ENCODE measurements at places on chromosomes 1 and 21.

DNA sequence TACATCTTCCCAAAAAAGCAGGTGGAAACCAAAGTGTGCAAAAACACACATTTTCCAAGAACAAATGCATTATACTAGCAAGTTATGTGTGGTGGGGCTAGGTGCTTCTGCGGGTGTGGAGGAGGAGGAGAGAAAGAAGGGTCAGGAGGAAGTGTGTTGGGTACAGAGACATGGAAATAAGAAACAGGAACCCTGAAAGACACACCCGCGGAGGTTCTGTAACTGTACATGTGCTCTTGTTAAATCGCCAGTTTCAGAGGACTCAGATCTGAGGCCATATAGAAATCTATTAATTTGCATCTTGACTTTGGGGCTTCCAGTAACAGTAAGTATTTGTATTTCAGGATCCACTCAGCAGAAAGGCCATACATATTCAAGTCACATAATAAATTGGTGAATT, 30.9 kb downstream of the ERG start:
- no peak for DNase-seq

DNA sequence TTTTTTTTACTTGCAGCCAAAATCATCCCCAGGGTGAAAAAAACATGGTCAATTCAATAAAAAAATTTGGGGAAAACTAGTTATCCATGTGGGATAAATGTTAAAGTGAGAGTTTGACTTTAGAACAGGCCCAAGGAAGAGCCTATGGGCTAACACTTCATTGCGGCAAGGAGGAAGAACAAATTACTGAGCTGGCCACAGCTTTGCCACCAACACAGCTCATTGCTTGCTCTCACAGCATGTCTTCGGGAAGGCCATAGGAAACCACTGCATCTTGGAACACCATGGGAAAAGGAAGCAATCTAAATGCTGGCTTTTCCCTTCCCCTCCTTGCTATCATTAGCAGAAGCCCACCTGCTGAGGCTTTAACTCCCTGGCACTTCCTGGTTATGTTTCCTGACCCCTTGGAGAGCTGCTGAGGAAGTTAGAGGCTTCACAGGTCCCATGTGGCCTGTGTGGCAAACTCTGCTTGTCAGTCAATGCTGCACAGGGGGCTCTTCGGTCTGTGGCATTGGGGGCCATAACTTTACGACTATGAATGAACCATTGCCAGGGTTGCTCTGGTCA, 86.0 kb downstream of the SLC25A24 start:
- no peak for DNase-seq

GRCh38 chr1:173206816-173207568, at the start of gene TNFSF4:
TNFSF4 (minus strand) TSS chr1:173207331; CDS start chr1:173207176, 155 bp downstream.
- no peak for DNase-seq

DNA sequence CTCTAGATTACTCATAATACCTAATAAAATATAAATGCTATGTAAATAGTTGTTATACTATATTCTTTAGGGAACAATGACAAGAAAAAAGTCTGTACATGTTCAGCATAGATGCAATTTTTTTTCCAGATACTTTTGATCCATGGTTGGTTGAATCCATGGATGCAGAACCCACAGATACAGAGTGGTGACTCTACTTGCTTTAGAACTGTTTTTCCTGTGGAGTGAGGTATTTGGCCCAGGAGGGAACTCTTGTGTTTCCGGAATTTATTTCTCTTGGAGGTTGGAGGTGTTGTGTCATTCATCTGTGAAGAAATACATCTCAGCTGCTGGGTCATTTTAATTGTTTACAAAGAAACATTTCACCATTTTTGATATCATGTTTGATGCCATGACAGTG, 28.7 kb downstream of the TMEM200B start:
- DNase-seq: no peak

DNA sequence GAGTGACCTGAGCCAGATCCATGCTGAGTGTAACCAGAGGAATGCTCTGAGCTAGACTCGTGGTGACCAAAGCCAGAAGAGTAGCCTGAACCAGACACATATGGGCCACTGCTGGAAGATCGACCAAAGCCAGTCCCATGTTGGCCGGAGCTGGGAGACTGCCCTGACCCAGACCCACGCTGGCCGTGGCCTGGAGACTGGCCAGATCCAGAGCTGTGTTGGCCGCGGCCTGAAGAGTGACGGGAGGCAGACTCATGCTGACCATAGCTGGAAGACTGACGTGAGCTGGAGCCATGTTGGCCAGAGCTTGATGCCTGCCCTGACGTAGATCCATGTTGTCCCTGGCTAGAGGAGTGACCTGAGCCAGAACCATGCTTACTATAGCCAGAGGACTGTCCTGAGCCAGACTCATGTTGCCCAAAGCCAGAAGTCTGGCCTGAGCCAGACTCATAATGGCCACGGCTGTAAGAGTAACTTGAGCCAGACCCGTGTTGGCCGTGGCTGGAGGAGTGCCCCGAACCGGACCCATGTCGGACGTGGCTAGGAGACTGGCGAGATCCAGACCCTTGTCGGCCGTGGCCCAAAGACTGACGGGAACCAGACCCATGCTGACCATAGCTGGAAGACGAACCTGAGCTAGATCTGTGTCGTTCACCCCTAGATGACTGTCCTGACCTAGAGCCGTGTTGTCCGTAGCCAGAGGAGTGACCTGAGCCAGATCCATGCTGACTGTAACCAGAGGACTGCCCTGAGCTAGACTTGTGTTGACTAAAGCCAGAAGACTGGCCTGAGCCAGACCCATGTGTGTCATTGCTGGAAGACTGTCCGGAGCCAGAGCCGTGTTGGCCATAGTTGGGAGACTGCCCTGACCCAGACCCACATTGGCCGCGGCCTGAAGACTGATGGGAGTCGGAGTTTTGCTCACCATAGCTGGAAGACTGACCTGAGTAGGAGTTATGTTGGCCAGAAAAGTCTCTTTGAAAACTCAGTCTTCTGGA, 3.5 kb downstream of the HRNR start:
- DNase-seq: no peak

DNA sequence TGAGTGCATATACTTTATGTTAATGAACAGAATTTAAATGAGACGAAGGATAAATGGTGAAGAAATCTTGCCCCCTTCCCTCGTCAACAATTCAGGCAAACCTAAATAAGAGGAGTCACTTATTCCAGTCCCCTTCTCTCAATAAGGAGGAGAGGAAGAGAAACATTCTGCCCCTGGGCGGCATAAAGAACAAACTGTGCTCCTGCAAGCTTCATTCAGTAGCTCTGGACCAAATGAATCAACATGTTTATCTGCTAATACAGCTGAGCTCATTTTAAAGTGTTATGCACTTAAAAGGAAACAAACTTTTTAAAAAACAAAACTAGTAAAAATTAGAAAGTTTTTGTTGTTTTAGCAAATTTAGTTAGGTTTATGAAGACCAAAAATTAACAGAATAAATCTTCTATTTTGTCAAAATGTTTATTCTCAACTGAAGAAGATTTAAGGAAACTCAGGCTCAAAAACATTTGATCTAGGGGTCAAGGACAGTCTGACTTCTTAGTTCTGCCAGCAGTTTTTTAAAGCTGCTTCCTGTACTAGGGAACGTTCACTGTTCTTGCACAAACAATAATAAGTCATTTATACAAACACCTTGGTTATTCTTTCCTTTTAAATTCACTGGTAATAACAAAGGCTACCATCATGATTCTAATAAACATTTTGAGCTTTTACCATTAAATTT, 58.3 kb downstream of the AKT3 start:
- no peak for DNase-seq

DNA sequence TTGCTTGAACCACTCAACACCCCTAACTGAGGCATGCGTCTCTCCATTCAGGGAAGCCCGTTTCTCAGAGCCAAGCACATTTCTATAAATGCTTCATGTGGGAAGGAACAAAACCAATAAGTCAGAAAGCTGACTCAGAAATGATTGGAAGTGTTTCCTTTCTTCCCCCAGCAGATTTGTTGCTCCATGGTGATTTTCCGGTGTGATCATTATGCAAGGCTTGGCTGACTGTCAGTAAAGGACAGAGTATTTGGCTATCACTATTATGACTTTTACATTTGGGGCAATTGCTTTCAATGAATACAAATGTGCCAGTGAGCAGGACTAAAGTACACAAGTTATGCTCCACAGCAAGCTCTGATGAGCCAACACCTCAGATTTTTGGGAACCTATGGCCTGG, 53.3 kb upstream of the ZC3H11B start:
- DNase-seq: no peak
